Hematopoietic multipotent progenitor cell treated with erythropoietin and hydrocortisone succinate and interleukin-3 and kit ligand, for 17 days (in vitro differentiated cells): ENCODE measurements at places on chromosomes 16 and 17.

DNA sequence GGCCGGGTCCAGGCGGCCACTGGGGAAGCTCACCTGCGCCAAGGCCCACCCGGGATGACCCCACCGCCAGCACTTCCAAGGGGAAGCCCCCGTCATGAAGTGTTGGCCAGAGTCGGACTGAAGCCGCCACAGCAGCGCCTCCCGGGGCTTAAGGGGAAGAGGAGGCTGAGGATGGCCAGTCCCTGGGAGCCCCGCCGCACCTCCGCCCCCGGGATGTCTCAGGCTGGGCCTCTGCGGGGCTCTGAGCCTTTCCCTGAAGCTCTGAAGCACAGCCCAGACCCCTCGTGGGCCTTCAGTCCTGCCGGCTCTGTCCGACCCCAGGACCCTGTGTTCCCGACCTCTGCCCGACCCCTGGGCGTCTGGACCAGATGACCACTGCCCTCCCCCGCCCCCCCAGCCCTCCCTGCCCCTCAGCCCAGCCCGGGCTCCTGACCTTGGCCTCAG is 42.8 kb upstream of the ACSF3 start:
- DNase-seq = no peak

DNA sequence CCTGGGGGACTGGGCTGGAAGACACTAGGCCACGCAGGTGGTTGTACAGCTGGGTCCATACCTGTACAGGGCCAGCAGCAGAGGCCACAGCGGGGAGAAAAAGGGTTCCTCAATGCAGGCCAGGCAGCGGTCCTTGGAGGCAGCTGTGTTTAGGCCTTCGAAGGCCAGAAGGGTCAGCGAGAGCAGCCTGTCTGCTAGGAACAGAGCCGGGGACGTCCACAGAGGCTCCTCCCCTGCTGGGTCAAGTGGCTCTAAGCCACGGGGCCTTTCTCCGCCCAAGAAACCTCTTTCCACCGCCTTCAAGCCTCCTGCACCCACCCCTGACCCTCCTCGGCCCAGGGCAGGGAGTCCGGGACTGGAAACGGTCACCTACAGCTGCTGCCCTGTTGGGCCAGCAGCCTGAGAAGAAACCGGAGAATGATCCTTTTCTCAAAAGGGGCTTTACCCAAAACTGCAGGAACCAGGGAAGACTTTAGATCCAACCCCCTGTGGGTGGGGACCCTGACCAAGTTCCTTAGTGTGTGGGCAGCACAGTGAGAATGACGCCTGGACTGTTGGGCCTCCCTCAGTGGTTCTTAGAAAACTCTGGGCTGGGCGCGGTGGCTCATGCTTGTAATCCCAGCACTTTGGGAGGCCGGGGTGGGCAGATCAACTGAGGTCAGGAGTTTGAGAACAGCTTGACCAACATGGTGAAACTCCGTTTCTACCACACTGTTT is 8.4 kb upstream of the SPATA2L start:
- DNase-seq = no peak

DNA sequence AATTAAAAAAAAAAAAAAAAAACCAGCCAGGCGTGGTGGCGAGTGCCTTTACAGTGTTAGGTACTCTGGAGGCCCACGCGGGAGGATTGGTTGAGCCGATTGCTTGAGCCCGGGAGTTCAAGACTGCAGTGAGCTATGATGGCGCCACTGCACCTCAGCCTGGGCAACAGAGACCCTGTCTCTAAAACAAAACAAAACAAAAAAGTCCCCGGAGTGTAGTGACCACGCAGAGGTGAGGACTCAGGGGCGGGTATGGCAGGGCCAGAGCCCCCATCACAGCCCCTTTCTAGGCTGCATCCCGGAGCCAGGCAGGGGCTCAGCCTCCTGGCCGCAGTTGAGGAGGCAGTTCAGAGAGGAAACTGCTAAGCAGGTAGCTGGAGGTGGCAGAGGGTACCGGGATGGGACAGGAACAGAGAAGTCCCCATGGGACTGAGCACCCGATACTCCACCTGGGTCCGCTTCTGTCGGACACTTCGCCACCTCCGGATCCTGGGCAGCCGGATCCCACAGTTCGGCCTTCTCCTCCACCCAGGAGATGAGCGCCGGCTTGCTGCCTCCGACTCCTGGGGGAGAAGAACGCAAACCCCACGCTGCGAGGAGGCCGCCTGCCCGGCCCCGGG is 800 bp downstream of the ZNF747 start:
- DNase-seq = peak; percentile 18

GRCh38 chr16:50502616-50503011 is 45.6 kb upstream of the NKD1 start:
- DNase-seq = no peak

GRCh38 chr16:52265446-52265861 is 281.5 kb downstream of the TOX3 start:
- no peak for DNase-seq

GRCh38 chr17:56824503-56824902 is 9.2 kb downstream of the C17orf67 start:
- no peak for DNase-seq

DNA sequence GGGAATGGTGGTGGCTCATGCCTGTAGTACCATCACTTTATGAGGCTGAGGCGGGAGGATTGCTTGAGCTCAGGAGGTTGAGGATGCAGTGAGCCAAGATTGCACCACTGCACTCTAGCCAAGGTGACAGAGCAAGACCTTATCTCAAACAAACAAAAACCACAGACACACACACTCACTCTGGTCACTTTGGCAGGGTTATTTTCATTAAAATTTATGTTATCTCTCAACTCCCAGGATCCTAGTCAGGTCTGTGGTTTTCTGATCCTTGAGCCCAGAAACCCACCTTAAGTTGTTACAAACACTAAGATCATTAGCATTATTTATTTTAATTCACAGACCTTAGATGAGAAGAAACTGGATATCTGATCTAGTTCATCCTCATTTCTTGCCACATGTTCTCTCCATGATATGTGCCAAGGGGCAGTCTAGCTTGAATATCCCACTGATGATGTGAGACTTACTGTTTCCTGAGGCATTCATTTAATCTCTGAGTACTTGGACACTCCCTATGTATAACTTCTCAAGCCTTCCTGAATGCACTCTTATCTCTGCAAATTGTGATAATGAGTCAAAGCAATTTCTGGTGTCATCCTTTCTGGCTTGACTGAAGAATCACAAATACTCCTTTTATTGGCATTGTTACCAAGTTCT is 9.6 kb downstream of the ABHD15 start:
- DNase-seq = no peak

DNA sequence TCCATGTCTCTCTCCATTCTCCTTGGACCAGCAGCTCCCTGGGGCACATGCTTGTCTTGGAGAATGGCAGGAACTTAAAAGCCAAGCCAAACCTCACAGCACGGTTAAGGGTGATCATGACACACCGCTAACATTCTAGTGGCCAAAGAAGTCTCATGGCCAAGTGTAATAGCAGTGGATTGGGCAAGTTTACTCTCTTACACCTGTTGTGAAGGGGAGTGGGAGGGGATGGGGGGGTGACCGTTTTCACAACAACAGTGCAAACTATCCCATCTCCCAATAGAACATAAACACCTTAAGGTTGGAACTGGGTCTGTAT is 37.7 kb upstream of the MEOX1 start:
- no peak for DNase-seq

- DNase-seq = no peak
These were observed 7.3 kb upstream of the CMTM3 start for GRCh38 chr16:66596986-66597848.

DNA sequence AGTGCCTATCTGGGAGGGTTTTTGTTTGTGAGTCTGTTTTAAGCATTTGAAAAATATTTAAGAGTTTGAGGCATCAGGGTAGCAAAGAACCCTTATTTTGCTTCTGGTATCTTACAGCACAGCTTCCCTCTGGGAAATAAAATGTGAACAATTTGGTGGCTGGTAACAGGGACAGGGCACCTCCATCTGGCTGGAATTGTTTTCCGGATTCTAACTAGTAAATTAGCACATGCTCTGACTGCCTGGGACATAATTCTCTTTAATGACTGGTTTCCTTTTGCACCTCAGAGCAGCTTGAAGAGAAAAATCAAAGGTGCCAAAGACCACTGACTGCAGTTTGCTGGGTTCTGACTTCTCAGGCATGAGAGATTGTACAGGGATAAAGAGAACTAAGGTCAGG is 469.1 kb downstream of the GRIN2A start:
- DNase-seq = no peak

GRCh38 chr17:3157218-3157617 is 29.9 kb upstream of the OR1G1 start:
- DNase-seq = no peak

- no peak for DNase-seq
These were observed 41.5 kb upstream of the RPH3AL start for GRCh38 chr17:393806-394717.

DNA sequence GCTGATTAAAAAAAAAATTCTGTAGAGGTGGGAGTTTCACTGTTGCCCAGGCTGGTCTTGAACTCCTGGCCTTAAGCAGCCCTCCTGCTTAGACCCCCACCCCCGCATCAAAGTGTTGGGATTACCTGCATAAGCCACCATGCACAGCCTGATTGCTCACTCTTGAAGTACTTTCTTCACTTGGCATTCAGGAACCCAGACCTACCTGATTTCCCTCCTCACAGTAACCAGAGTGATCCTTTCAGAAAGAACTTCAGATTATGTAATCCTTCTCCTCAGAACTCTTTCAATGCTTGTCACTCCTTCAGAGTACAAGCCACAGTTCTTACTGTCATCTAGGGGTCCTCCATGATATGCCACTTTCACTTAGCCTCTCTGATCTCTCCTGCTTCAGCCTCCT is 1.4 kb downstream of the EFCAB13 start:
- no peak for DNase-seq

DNA sequence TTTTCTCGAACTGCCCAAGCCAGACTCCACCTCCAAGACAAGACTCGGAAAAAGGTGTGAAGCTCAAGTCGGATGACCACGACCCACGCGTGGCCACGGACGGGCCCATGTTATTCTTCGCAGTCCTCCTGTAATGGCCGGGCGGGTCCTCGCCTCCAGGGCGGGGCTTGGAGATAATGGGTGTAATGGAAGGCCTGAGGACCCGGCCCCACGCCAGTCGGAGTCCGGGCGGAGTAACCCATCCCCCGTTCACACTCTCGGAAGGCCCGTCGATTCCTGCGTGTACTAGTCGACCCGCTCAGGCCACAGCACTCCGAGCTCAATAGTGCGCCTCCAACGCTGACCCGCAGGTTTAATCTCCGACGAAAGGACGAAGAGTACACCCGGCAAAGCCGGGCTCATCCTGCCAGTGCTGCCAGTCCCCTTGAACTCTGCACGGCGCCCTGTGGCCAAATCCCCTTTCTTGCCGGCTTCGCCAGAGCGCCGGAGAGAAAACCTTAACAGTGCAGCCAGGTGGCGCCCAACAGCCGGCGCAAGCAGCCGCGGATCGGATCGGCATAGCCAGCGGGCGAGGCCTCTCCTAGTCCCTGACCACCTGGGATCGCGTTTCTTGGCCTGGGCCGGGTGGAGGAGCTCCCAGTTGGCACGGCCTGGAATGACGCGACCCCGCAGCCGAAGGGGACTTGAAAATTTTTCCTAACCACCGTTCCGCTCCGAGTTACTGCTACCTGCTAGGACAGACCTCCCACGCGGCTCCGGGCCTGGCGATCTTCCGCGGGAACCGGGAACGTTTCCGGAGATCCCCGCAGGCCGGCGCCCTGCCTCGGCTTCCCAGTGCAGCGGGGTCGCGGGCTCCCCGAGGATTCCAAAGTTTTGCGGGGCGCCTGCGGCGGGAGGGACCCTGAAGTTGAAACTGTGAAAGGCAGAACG is 762.0 kb downstream of the KCNJ18 start:
- no peak for DNase-seq

DNA sequence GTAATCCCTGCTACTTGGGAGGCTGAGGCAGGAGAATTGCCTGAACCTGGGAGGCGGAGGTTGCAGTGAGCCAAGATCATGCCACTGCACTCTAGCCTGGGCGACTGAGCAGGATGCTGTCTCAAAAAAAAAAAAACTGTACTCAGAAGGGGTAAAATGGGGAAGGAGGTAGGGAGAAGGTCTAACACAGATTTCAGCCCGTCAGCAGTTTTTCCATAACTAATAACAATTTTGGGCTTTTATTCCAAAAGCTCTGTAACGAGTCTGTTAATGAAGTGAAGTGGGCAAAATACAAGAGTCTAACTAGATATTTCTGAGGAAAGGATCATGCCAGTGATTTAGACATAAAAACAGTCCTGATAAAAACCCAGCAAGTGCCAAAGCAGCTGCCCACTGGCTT is 10.8 kb downstream of the ZNF821 start:
- DNase-seq = no peak

GRCh38 chr16:88539652-88540345 is 30.4 kb upstream of the ZC3H18 start:
- no peak for DNase-seq

GRCh38 chr17:63698381-63698885 is 1.5 kb downstream of the LIMD2 start:
- no peak for DNase-seq

GRCh38 chr16:70642633-70643032 is 3.7 kb upstream of the IL34 start:
- DNase-seq = no peak

GRCh38 chr17:10087355-10087754 is 111.1 kb downstream of the GAS7 start:
- DNase-seq = no peak

GRCh38 chr17:20008242-20009051 is 712 bp upstream of the SPECC1 start:
- DNase-seq = no peak

DNA sequence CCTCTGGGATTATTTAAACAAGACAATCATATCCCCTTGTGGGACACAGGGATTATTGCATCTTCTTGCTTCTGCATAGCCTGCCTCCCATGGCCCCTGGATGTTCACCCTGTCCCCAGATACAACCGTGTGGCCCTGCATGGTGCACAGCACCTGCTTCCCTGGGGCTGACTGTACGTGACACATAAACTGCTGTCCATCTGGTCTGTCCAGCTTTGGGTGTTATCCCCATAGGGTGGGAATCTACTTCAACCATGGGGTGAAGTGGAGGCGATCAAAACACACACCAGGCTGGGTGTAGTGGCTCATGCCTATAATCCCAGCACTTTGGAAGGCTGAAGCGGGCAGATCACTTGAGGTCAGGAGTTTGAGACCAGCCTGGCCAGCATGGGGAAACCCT is 138.8 kb downstream of the XYLT1 start:
- DNase-seq = no peak
